ENCODE measurements at places on chromosomes 4 and X.

- no peak for DNase-seq
Observed at GRCh38 chr4:141486375-141486997, 149.9 kb upstream of the IL15 start.

- no peak for DNase-seq
Observed at GRCh38 chr4:118916691-118917289, 28.1 kb downstream of the SYNPO2 start.

GRCh38 chrX:56268888-56269287 is 36.7 kb downstream of the KLF8 start:
- no peak for DNase-seq

DNA sequence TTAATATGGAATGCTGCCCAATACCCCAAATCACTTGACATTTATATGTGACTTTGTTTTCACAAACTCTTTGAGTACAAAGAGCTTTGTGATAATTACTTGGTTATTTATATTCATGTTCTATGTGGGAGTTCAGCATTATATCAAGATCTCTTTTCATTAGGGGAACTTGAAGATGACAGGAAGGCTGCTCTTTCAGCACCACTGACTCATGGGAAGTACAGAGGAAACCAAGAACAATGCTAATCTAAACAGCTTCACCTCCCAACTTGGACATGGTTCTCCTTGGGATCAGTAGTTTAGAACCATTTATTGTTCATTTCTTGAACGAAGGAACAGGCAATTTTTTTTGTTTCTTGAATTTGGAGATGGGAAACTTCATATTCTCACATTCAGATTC is 184.0 kb upstream of the AFF2 start:
- DNase-seq = no peak

- no peak for DNase-seq
Observed at GRCh38 chrX:117973110-117973807, 143.4 kb downstream of the KLHL13 start.

DNA sequence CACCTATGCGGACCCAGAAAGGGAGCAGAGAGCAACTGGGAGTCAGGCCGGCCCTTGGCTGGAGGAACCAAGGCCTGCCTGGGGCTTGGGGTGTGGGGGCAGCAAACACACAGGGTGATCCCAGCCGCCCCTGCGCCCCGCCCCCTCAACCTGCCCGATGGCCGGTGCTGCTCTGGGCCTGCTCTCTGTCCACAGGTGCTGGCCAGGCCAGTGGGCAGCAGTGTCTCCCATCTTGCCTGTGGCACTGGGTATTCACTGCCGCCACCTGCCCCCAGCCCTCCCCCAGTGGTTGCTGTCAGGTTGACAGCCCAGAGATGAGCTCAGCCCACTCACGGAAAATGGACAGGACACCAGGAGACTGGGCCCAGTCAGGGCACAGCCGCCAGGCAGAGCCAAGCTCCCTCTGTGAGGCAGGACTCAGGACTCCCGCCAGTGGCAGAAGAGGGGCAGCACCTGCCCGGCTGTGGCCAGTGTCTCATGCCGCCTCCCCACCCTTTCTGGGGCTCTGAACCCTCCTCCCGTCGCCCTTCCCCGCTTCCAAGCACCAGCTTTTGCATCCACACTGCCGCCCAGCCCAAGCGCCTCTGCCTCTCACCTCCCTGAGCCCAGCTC is 4.7 kb downstream of the NKX1-1 start:
- peak; percentile 15 for DNase-seq

- no peak for DNase-seq
Observed at GRCh38 chr4:73434311-73434710, 1.7 kb upstream of the AFP start.

DNA sequence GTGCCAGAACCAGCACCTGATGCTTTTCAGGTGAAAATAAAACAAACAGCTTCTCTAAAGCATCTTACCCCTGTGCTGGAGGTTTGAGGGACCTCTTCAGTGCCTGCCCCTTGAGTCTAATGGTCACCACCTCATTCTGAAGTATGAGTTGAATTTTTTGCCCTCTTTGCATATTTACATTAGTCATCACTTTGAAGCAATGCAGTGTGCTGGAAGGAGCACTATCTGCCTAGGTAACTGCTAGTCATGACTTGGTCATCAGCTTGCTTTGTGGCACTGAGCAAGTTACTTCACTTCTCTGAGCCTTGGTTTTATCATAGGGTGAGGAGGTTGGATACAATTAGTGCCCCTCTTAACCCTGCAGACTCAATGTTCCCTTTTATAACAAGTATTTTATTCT is 44.9 kb downstream of the SPATA18 start:
- DNase-seq = no peak

GRCh38 chr4:39873823-39874222 is 103.9 kb downstream of the PDS5A start:
- no peak for DNase-seq

- DNase-seq = no peak
Observed at GRCh38 chr4:72953571-72953970, 115.9 kb downstream of the COX18 start.

DNA sequence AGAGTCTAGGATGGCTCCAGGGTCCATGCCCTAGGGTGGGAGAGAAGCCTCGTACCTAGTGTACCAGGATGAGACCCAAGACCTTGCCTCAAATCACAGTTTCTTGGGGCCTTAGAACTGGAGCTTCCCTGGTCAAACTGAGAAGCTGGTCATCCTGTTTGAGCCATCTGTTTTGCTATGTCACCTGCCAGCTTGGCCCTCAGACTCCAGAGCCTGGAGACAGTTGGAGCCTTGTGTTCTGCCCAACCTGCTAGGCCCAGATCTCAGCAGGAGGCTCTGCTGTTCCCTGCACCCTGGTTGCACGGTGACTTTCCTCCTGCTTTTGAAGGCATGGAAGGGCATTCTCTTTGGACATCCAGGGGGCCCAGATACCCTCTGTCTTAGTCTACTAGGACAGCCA is 206.3 kb upstream of the ATP6AP2 start:
- DNase-seq = no peak

DNA sequence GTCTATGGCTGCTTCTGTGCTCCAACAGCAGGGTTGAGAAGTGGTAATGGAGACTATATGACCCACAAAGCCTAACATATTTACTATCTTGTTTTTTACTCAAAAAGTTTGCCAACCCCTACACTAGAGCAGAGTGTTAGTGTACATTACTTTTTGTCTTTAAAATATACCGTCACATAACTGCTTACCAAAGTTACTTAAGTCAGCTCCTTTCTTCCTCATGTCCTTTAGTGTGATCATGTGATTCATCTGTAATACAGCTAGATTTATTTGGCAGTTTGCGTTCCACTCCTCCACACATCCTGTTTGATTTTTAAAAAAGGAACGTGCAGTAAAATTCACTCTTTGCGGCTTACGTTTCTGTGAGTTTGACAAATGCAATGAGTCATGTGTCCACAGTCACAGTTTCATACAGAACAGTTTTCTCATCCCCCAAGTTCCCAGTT is 162.4 kb upstream of the GPRIN3 start:
- peak; percentile 20 for DNase-seq

GRCh38 chrX:47690175-47690574 is 31.2 kb upstream of the UXT start:
- no peak for DNase-seq

DNA sequence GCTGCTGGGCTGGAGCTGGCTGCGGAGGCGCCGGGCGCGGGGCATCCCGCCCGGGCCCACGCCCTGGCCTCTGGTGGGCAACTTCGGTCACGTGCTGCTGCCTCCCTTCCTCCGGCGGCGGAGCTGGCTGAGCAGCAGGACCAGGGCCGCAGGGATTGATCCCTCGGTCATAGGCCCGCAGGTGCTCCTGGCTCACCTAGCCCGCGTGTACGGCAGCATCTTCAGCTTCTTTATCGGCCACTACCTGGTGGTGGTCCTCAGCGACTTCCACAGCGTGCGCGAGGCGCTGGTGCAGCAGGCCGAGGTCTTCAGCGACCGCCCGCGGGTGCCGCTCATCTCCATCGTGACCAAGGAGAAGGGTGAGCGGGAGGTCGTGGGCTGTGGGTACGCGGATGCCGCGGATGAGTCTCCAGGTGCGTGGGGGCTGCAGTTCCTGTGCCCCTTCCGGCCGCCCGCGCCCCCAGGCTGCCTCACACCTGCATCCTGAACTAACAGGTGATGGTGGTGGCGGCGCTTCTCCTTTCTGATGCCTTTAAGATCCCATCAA is 499 bp downstream of the CYP2U1 start:
- peak; percentile 51 for DNase-seq

DNA sequence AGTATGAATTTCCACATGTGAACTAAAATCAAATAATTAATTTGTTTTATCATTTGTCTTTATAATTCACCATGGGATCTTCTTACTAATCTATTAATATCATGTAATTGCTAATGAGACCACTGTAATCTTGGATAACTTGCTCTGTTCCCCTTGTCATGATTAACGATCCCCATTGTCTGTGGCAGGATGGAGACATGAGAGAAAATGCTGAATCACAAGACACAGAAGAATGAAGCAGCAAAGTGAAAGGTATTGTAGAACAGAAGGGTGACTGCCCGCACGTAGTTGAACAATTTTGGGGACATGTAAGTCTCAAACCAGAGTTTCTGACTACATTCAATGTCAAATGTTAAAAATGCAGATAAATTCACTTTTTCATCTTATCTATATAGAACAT is 135.2 kb downstream of the EPHA5 start:
- no peak for DNase-seq

DNA sequence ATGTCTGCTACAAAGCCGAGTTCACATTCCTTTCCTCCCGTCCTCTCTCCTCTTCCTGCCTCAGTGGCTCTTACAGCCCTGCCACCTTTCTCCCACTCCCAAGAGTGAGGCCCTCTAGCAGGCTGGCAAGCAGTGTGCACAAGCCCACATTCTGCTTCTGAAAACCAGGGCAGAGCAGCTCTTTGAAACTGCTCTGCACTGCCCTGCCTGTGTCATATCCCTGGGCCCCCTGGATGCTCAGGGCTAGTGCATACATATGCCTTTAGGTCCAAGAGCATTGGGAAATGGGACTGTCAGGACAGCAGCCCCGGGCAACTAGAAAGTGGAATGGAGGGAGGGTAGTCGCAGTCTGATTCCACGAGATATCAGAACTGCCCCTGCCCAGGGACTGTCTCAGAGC is 42.4 kb downstream of the CNGA2 start:
- no peak for DNase-seq

Measured in activated T-cell treated with anti-CD3 and anti-CD28 coated beads, Interleukin-2, amount 50 U/mL, for 48 hours (primary cell).